NAMALWA (cell line): ENCODE measurements at places on chromosomes 11 and 22.

- DNase-seq, result no peak
These were observed 22.9 kb downstream of the MORC2 start for GRCh38 chr22:30945653-30946052.

DNA sequence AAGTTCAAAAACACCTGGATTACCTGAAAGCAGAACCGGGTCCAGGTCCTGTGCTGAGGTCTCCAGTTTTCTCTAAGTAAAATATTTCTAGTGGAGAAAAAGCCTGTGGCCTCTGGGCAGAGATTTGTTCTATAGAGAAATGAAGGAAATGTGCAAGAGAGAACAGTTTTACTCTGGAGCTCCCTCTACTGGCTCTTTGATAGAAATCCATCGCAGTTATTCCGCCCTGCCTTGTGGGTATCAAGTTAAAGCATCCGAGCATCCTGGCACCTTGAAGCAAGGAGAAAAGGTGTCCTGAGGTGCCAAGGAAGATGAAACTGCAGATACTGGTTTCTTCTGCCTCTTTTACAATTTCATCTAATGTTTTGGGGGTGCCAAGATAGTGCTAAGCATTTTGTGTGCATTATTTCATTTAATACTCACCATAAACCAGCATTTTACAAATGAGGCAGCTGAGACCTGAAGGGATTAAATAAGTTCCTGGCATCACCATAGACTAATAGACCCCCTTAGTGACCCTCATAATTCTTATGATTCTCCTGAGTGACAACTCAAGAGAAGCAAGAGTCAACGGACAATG is 113.1 kb upstream of the HSD17B12 start:
- peak; percentile 70 for DNase-seq

- no peak for DNase-seq
These were observed 27.1 kb downstream of the PDGFD start for GRCh38 chr11:104136861-104137260.

DNA sequence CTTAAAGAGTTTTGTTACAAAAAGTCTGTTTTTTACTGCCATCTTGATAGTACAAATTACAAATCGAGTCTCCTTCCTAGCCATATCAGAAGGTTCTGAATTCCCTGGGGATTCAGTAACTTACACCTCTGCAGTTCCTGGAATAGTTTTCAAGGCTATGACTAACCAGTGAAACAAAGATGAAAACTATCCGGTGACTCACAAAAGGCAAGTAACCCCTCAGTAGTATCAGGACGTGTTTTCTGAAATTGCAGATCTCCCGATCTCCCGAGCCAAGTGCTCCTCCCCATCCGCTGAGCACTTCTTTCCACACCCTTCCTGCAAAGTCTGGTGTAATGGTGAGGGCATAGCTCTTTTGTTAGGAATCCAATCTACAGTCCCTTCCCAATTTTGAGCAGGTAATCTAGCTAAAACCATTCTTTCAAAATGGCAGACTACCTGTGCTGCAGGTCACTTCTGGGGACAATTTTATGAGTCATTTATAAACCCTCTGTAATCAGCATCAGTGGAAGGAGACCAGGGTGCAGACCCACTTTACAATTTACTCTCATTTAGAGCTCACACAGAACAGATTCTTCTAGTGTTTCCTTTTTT is 7.7 kb downstream of the E2F8 start:
- no peak for DNase-seq

- no peak for DNase-seq
These were observed 64.9 kb downstream of the BCR start for GRCh38 chr22:23245045-23245798.

DNA sequence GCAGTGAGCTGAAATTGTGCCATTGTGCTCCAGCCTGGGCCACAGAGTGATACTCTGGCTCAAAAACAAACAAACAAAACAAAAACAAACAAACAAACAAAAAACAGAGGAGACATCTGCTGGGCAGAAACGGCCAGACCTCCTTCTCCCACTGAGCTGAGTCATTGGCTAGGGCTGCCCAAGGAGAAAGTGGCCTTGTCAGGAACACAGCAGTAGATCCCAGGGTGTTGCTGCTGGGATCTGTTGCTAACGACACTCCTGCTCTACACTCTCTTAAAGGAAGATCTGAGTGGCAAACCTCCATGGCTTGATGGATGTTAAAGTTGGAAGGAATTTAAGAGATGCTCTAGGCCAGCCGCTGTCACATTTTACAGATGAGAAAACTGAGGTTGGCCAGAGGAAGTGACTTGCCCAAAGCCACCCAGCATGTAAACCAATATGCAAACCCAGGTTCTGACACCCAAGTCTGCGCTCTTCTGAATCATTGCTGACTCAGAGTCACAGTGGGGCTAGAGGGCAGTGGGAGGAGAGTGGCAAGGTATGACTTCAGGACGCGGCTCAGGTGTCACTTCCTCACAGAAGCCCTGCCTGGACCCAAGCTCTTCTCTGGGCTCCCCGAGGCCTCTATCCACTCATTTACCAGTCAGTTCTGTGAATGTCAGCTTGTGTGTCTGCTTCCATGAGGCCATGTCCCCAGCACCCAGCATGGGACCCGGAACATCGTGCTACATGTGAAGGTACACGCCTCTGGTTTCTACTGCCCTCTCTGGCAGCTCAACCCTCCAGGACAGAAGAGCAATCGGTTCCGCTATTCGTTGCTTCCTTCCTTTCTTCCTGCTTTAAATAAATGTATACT is 11.3 kb upstream of the GDPD5 start:
- DNase-seq, result peak; percentile 62

GRCh38 chr22:38901111-38901641 is 29.2 kb upstream of the CBX6 start:
- DNase-seq, result peak; percentile 27

- peak; percentile 73 for DNase-seq
These were observed 33.4 kb downstream of the AMBRA1 start for GRCh38 chr11:46560300-46560991.

DNA sequence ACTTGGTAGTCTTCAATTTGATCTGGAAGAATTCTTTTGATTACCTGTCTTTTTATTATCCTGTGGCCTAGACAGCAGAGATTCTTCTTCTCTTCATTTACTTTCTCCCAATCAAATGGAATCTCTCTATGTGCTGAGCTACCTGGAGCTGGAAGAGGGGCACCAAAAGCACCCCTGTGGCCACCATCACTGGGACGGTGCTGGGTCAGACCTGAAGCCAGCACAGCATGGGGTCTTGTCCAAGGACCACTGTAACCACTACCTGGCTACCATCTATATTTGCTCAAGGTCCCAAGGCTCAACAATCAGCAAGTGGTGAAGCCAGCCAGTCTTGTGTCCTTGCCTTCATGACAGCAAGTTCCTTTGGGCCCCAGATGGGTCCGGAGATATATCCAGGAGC is 186.6 kb downstream of the JRKL start:
- DNase-seq, result no peak

- DNase-seq, result no peak
These were observed 9.4 kb downstream of the OR4D9 start for GRCh38 chr11:59520741-59521140.

GRCh38 chr11:125301346-125301745 is 136.8 kb downstream of the PKNOX2 start:
- no peak for DNase-seq

DNA sequence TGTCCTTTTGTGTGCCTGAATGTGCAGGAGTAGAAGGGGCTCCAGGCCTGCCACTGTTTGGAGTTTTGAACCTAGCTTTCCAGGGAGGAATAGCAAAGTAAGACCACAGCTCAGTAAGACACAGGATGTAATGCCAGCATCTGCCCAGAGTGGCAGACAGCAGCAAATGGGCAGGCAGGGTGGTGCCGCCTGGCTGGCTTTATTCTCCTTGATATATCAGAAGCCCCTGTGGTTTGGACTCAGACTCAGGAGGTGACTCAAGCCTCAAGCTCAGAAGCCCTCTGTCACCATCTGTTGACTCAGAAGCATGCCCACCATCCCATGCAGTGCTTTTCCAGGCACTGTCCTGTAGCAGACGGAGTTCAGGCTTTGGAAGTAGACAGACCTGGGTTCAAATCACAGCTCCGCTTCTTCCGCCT is 72.7 kb upstream of the TTC12 start:
- DNase-seq, result no peak

DNA sequence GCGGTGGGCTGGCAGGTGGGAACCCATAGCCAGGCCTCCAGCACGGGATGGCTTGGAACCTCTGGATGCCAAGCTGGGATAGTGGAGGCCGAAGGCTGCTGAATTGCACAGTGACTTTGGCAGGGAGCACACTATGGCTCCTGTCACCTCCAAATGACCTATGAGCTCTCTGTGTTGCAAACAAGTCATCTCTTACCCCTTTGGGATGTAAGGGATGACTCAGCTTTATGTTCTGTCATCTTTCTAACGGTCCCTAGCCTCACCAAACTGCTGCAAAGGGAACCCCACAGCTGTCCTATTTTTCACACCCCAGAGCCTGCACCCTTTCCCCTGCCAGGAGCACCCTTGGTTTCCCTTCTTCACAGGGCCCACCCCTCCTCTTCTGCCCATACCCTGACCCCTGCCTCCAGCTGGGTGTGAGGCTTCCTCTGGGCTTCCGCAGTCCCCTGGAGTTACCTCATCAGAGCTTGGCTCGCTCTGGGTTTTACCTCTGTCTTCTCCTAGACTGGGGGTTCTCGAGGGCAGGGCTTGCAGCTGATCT is 2.7 kb upstream of the SCUBE1 start:
- no peak for DNase-seq

GRCh38 chr11:71454470-71455113 is 1.6 kb downstream of the NADSYN1 start:
- no peak for DNase-seq

GRCh38 chr11:130859886-130860285 is 56.4 kb downstream of the SNX19 start:
- DNase-seq, result no peak

DNA sequence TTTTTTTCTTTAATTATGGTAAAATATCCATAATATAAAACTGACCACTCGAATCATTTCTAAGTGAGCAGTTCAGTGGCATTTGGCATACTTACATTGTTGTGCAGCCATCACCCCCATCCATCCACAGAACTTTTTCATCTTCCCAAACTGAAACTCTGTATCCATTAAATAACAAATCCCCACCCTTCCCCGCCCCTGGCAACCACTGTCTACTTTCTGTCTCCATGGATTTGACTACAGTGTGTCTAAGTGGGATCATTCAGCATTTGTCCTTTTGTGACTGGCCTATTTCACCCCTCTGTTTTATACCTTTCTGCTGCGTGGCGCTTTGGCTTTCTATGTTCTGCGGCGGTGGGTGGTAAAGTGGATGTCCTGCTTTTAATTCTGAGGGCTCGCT is 49.1 kb downstream of the RTN4R start:
- no peak for DNase-seq

DNA sequence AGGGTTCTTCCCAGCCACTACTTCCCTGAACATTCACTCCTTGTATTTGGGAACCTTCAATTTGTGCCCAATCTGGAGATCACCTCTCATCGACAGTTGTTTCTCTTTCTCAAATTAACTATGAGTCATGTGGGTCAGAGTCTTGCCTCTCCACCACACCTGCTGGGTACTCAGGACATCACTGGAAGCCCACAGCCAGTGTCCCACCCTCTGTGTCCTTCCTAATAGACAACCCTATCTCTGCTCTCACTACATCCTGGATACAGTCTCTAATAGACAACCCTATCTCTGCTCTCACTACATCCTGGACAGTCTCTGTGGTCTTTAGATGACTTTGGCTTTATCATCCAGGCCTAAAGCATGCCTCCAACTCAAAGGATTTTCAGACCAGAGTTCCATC is 70.1 kb downstream of the ARL14EP start:
- DNase-seq, result no peak
